ENCODE measurements at places on chromosomes 5 and 9.
A peak's percentile ranks its signal among the peaks of the same experiment; 100 is the strongest.

DNA sequence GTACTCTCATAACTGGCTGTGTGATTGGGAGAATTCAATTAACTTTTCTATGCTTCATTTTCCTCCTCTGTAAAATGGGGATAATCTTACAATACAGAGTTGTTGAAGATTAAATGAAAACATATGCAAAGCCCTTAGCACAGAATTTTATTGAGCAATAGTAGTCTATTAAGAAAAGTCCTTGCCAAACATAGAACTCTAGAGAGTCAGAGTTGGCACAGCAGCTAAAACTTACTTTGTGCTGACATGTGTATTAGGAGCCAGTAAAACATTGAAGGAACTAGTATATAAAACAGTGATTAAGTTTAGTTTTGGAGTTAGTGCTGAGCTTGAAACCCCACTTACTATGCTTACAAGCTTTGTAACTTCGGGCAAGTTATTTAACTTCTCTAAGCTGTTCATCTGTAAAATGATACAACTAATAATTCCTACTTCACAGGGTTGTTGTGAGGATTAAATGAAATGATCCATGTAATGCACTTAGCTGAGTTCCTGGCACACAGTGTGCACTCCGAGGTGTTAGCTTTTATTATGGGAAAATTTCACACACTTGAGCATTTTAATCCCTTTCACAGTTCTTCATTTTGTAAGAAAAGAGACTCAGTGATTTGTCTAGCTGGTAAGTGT lies 20.0 kb upstream of the GRIN3A start:
- DNase-seq: no peak

- no peak for DNase-seq
Measured at GRCh38 chr5:142674531-142675469, 11.1 kb downstream of the FGF1 start.

GRCh38 chr5:14790220-14790619 lies 81.4 kb downstream of the ANKH start:
- no peak for DNase-seq

GRCh38 chr5:146428658-146429057 lies 18.5 kb upstream of the TCERG1 start:
- DNase-seq: no peak

GRCh38 chr9:136949239-136949816 lies 2.7 kb upstream of the LCN12 start:
- DNase-seq: no peak

DNA sequence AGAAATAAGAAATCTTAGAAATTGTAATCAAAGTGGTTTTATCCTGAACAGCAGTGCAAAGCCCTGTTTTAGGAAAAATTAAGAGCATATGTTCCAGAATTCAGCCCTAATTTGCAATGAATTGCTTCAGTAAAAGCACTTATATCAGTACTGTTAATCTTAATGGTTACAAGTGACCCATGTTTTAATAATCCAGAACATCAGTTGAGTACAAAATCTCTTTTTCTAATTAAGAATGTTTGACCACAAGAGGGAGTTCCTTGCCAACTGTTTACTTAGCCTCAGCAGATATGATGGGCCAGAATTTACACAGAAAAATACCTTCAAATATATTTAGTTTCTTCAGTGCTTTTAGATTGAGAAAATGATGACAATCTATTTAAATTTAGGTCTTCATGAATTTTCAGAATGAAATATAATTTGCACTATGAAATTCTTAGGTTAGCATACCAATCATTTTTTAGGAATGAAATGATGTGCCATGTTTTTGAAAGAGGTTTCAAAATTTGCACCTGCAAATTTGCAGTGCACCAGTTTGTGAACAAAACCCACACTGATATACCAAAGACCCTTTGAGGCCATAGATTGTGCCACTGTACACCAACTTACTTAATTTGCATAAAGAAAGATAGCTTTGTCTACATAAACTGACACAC lies 926.3 kb upstream of the ARRDC3 start:
- DNase-seq: peak; percentile 1

DNA sequence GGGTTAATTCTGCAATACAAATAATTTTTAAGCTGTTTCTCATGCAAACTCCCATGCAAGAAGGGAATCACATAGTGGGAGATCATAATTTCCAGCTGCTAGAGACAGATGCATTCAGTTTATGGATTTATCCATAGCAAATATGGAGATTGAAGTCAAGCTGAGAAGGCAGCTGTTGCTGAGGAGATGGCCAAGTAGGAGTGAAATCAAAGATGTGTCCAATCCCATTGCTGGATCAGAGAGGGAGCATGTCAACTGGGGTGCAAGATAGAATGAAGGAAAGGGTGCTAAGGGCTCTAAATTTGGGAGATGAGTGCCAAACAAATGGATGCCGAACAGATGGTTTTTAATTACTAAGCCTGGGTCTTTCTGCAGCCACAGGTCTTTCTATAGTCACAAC lies 504.5 kb downstream of the NFIB start:
- DNase-seq: no peak

DNA sequence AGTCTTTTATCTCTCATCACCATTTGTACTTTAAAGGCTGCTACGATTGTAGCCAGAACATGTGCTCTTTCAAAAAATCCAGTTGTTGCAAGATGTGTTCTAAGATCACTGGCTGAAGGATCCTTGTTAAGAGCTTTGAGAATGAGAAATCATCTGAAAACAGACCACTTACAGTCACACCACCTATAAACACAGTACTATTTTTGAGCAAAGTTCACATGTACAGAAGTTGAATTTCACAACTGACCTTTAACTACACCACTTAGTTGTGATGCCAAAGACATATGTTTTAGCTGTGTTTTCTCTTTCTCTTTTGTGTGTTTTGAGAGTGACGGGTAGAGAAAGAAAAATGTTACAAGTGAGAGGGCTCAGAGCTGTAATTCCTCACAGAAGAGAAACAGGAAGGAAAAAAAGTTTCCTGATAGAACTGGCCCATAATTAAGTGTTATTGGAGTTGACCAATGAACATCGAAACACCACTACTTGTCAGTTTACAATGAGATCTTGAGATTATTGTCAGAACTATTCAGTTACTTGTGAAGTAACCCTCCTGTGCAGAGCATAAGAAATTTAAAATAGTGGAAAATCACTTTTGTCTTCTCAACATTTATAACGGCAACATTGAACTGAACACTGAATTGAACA lies 245.4 kb downstream of the MLLT3 start:
- DNase-seq: no peak

GRCh38 chr5:119570910-119571309 lies 58.4 kb upstream of the FAM170A start:
- no peak for DNase-seq

DNA sequence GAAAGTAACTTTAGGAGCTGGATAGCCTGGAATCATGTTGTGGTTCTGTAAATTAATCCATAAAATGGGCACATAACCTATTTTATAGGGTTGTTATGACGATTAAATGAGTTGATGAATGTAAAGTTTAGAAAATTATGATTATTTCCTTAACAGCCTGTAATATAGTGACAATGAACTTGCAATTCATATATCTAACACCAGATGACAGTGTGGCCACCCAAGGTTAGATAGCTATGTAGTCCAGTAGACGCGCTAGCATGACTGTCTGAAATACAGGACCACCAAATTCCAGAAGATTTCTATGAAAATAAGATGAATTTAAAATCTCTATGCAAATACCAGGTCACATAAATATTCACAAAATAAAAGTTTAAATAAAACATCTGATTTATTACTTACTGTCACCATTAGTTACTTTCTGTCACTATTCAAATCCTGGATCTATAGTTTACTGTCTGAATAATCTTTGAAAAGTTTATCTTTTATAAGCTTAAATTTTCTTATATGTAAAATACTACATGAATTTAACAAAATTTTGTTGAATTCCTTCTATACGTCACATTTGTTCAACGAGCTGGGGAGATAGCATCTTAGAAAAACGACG lies 26.1 kb upstream of the MACIR start:
- DNase-seq: peak; percentile 39

- no peak for DNase-seq
Measured at GRCh38 chr9:129472651-129473102, 148.2 kb downstream of the C9orf50 start.

DNA sequence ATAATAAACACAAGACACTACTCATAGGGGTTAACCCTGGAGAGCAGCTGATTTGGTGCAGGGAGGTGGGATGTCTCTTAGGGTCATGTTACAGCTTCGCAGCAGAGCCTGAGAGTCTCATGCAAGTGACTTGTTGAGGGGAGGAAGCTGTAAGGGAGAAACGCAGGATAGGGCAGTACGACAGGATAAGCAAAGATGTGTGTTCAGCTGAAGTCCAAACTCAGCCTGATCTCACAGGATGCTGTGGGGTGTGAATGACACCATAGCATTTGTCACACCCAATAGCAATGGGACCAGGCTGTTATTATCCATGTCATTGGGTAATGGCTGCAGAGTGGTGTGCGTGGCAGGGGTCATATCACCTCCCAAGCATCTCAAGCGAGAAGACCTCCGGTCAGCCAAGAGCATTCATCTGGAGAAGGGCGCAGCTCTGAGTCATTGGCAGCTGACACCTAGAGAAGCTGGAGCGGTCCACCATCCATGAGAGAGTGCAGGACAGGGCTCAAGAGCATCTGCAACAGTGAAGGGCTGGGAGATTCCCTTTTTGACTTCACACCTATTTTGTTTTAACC lies 49.2 kb upstream of the RPL26L1 start:
- no peak for DNase-seq

DNA sequence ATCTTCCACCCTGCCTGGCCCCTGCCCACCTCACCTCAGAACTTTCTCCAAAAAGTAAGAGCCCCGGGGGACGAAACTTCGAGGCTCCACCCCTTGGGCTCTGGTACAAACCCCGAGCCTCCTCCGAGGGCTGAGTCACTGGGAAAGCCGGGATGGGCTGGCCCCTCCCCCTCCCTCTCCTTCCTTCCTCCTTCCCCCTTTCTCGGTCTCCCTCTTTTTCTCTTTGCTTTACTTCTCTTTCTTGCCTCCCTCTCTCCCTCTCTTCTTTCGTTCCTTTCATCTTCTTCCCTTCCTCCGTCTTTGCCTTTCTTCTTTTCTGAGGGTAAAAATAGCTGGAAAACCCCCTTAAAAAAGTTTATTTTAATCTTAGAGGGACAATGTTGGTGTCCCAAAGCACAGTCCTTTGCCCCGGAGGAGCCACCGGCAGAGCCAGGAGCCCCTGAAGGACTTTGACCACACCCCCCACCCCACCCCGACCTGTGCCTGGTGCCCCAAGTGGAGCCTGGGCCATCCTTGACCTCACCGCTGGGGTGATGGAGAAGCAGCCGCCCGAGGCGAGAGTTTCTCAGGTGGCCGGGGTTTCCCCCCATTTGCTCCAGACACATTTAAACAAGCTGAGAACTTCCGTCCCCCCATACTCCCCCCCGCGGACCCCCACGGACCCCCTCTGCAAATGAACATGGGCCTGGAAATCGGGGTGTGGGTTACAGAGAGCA lies 5.7 kb upstream of the NOTCH1 start:
- no peak for DNase-seq

GRCh38 chr9:96514800-96515158 lies 64.8 kb downstream of the HABP4 start:
- no peak for DNase-seq

DNA sequence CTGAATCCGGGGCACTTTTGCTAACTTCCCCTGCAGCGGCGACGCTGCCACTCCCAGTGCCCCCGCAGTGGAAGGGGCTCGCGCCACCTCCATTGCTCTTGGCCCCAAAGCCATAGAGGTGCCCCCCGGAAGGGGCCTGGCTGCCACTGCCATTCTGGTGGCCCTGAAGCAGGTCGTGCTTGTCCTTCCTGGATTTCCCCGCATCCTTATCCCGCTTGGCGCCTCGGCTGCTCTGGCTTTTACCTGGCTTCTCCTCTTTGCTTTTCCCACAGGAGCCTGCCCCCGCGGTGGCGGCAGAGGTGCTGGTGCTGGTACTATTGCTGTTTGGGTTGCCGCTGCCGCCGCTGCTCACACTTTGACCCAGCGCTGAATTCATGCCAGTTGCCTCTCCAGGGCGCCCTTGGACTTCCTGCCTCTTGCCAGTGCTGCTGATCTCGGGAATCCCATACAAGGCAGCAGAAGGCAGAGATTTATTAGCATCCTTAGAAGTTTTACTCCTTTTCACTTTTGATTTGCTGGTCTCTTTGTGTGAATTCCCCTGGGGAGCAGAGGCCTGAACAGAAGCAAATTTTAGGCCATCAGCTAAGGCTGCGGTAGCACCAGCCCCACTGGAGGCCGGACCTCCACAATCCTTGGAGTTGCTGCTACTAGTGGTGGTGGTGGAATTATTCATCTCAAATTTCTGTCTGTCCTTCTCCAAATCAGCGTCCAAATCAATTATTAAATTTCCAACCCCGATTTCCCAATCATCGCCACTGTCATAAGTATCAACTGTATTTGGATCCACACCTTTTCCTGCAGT lies 2.1 kb downstream of the ZNF608 start:
- DNase-seq: no peak

DNA sequence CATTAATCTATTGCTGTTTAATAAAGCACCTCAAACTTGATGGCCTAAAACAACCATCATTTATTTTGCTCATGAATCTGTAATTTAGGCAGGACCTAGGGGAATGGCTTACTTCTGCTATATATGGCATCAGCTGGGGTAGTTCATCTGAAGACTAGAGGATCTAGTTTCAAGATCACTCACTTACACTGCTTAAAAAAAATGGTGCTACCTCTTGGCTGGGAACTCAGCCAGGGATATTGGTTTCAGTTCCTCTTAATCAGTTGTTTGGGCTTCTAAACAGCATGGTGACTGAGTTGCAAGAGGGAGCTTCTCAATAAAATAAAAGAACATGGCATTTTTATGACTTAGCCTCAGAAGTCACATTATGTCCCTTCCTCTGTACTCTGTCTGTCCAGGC lies 142.0 kb downstream of the FAM114A2 start:
- DNase-seq: no peak

DNA sequence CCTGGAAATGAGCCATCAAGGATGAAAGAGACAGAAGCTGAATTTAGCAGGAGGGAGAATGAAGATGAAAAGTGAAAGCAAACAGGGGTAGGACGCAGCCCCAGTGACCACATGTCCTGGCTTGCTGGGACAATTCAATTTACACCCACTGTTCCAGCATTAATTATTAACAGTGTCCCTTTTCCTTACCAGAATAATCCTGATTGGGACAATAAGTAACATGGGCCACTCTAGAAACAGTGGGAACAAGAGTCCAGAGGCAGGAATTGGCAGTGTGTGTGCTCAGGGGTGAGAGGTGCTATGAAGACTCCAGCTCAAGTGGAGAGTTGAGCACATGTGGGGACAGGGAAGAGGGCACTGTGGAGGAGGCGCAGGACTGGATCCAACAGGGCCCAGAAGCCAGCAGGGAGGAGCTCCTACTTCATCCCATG lies 147.1 kb downstream of the C5orf15 start:
- no peak for DNase-seq

DNA sequence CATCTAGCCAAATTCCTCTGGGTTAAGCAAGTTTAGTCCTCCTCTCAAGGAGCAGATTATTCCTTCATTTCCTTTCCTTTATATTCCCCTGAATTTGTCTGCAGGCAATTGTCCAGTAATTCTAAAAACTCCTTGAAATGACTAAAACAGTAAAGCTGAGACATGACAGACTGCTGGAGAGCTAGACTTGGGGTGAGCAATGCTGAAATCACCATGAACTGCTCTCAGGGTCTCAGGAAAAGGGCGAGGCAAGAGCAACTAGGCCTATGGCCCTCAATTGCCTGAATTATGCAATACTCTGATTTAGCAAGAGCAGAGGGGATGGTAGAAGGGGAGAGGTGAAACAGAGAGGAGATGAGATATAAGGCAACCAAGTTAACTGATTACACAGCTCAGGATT lies 172.9 kb upstream of the NREP start:
- DNase-seq: no peak

GRCh38 chr5:180006141-180006540 lies 65.4 kb downstream of the RNF130 start:
- DNase-seq: no peak

- DNase-seq: no peak
Measured at GRCh38 chr5:171157276-171157675, 151.8 kb upstream of the TLX3 start.

GRCh38 chr9:4983601-4984165 lies 1.4 kb upstream of the JAK2 start:
- DNase-seq: no peak
